ENCODE measurements at places on chromosomes 12 and 14. TPM values are rescaled to one million over a fixed set of nuclear protein-coding genes. Genes with fewer than 3 reads are reported as not detected.

Gene CDCA4
- 6.6 TPM for total RNA-seq

DNA sequence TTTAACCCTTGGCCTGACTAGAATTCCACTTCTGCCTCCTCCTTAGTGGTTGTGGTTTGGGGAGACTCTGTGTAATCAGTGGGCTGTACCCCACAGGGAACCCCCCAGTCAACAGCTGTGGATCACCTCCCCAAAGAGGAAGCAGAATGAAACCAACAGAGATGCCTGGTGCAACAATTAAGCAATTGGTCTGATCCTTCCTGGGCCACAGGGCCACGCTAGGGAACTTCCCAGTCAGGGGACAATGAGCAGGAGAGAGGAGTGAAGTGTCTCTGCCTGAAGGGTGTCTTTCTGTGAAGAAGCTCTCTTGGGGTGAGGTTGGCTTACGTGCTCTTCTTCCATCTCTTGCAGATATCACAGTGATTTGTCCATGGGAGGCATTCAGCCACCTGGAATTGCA is 8.2 kb downstream of the PDE6H start:
- DNase-seq, result no peak

DNA sequence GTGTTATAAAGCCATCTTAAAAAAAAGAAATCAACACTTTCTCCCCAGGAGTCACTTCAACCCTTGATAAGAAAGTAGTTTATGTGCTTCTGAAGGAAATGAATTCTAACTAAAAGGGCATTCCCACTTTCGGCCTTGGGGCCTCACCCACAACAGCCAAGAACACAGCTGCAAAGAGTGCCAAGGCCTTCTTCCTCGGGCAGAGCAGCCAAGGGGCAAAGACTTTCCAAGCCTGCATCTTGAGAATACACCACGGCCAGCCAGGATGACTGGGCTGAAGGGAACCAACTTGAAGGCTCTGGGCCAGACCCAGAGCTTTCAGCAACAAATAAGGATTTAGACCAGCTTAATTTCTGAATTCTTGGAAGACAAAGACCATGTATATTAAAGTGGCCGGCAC is 60.4 kb upstream of the FOXN3 start:
- no peak for DNase-seq

DNA sequence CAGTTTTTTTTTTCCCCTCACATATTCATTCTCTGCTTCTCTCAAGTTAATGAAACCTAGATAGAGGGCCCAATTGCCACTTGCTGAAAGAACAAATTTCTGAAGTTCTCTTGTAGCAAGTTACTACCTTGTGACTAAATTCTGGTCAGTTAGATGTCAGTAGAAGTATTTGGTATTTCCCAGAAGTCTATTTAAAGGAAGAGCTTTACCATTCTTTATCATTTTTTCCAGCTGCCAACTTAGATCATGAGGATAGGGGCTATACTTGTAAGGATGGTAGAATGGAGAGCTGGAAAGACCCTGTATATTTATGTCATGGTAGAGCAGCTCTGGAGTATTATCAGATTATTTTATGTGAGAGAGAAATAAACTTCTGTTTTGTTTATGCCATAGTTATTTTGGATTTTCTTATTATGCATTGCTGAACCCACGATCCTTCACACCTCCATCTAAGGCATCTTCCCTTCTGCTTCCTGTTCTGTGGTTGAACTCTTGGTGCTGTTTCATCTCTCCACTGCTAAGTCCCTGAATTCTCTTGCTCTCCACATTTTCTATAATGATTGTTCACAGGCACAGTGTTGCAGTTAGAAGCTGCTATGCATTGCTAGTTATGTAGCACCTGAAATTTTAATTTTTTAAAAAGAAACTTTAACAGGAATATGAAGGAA is 25.9 kb downstream of the FUT8 start:
- no peak for DNase-seq

DNA sequence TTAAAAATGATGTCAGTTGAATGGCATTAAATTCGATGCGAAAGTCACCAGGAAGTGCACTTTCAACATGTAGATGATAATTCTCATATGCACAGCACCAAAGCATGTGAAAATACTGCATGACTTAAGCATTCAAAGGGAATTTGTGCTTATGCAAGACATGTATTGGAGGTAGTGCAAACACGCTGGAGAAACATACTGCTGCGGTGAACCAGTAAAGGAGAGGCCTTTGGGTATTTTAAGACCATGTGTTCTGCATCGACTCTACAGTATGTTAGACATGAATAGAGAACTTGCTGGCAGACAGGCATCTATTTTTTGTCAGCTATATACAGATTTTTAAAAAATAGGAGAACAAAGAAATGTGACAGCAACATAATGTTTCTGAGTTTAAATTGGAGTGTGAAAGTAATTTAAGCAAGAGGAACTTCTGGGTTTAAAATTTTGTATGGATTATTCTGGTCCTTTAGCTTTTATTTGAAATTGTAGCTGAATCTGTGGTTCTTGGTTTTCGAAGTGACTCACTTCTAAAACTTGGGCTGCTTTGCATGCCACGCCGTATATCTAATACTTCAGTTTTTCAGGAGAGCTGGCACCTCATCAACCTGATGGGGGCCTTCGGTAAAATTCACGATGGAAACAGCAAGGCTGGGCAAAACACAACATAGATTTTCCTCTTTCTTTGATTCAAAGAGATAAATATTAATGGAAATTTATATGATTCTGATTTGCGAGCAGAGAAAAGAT is 408.7 kb downstream of the APAF1 start:
- no peak for DNase-seq

DNA sequence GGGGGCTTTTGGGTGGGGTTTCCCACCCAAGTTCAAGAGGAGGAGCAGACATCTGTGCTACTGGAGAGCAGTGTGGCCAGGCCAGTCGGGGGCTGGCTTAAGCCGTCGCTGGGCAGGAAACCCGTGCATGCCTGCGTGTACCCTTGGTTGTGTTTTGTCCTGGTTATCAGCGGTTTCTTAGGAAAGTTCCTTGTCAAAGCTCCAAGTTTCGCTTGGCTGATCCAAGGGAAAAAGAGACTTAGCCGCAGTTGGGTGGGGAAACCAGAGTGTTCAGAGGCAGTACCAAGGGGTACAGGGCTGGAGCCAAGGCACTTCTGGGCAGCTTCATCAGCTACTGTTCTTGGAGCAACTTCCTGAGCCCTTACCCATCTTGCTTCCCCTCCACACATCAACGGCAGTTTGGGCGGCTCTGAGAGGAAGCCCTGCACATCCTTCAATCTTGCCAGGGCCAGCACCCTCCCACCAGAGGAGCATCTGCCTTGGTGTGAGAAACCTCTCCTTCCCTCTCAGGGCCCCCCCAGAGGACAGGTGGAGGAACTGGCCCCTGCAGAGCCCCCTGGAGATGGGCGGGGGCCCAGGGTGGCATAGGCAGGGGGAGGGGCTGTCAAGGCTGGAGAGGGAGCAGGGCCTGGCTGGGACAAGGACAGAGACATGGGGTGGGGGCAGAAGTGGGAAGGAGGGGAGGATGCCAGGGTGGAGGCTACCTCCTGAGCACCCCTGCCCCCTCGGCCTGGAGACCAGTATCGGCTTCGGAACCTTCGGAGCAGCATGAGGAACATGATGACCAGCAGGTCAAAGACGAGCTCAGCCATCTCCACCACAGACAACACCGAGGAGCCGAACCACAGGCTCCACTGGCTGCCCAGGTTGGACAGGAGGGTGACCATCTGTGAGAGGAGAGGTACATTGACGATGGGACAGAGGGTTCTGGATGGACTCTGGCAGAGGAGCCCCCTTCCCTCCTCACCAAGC is 5.8 kb upstream of the TNFRSF1A start:
- no peak for DNase-seq
